ENCODE measurements at places on chromosomes 3 and 15. TPM values are rescaled to one million over a fixed set of nuclear protein-coding genes. Genes with fewer than 3 reads are reported as not detected.

DNA sequence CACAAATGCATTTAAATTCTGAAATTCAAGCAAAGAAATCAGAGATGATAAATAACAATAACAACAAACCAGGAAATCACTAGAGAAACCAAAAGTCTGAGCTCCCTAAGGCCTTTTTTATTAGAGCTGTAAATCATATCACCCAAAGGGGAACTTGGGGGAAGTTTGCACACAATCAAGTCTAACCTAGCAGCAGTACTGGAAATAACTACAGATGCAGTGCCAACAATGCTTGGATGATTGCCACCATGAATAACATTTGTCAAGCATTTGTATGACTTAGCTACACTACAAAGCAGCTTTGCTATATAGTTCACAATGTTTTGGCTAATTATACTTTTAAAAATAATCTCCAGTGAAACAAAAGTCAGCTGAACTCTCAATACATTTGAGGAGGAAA, 27.8 kb downstream of the SHQ1 start:
- no peak for DNase-seq
- no peak overlapping the region for H3K4me3 ChIP-seq
- H3K4me1 ChIP-seq, result peaks cover 39% of the 10 kb centered on the region
- no peaks in the 10 kb centered on the region for H3K36me3 ChIP-seq

ARPP21 gene
- not detected for total RNA-seq

C3orf52 gene
- 4.0 TPM for total RNA-seq

- no peaks in the 10 kb centered on the region for H3K27me3 ChIP-seq
- no peak overlapping the region for H3K27ac ChIP-seq
- H3K4me1 ChIP-seq, result peaks cover 36% of the 10 kb centered on the region
- peaks cover 4% of the 10 kb centered on the region for H3K36me3 ChIP-seq
Measured at GRCh38 chr15:41936155-41936554, 36.2 kb downstream of the EHD4 start.

GRCh38 chr15:87569581-87569980, 687.0 kb downstream of the NTRK3 start:
- no peak overlapping the region for H3K27ac ChIP-seq
- peaks cover 10% of the 10 kb centered on the region for H3K4me1 ChIP-seq
- H3K27me3 ChIP-seq, result no peaks in the 10 kb centered on the region
- H3K4me3 ChIP-seq, result no peak overlapping the region
- no peaks in the 10 kb centered on the region for H3K36me3 ChIP-seq

DNA sequence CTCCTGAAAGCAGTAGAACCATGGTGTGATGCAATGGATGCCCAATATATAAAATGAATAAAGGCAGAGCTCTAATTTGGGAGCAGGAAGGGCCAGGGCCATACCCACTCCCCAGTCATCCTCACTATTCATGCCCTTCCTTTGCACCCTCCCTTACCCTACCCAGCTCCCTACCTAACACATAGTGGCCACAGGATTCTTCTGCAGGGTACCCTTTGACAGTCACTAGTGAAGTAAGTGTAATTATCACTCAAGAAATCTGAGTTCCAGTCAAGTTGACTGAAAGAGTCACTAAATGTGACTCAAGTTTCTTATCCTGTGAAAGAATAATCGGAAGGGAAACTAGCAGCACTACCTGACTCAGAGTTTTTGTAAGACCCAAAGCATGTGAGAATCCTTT, 69.2 kb downstream of the RASA2 start:
- peak; percentile 76 for DNase-seq
- peak overlapping the region; percentile 25 for H3K27ac ChIP-seq
- H3K4me3 ChIP-seq, result no peak overlapping the region
- no peaks in the 10 kb centered on the region for H3K27me3 ChIP-seq
- peaks cover 28% of the 10 kb centered on the region for H3K36me3 ChIP-seq

TMEM40 gene
- not detected for total RNA-seq

GOLGA8N gene
- total RNA-seq, result 4.7 TPM

DNA sequence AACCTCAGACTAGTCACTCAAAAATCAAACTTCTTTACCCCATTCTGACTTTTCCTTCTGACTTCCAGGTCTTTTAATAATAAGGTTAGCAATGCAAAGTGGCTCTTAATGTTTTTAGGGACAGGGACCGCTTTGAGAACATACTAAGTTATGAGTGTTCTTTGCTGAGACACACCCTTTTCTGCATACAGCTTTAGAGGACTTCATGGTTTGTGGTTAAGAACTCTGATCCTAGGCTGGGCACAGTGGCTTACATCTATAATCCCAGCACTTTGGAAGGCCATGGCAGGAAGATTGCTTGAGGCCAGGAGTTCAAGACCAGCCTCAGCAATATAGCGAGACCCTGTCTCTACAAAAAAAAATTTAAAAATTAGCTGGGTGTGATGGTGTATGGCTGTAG, 85.8 kb upstream of the CACNA2D3 start:
- H3K4me1 ChIP-seq, result no peaks in the 10 kb centered on the region
- H3K36me3 ChIP-seq, result no peaks in the 10 kb centered on the region
- no peak for DNase-seq
- H3K4me3 ChIP-seq, result no peak overlapping the region
- H3K27ac ChIP-seq, result no peak overlapping the region

- H3K27ac ChIP-seq, result no peak overlapping the region
- no peaks in the 10 kb centered on the region for H3K27me3 ChIP-seq
- no peak overlapping the region for H3K4me3 ChIP-seq
- no peak for DNase-seq
- no peaks in the 10 kb centered on the region for H3K36me3 ChIP-seq
- peaks cover 7% of the 10 kb centered on the region for H3K4me1 ChIP-seq
Measured at GRCh38 chr3:72441284-72441994, 406.8 kb downstream of the SHQ1 start.

GRCh38 chr3:165642761-165643420, 194.3 kb downstream of the BCHE start:
- H3K27ac ChIP-seq, result peak overlapping the region; percentile 57
- H3K4me3 ChIP-seq, result peak overlapping the region; percentile 22
- peak; percentile 69 for DNase-seq
- H3K4me1 ChIP-seq, result peaks cover 10% of the 10 kb centered on the region
- no peaks in the 10 kb centered on the region for H3K27me3 ChIP-seq

THBS1 gene
- 8,941 TPM for total RNA-seq
